ENCODE measurements at places on chromosomes 4 and X.

GRCh38 chr4:99687120-99687519 lies 29.5 kb upstream of the C4orf54 start:
- DNase-seq: no peak

- DNase-seq: no peak
Observed at GRCh38 chrX:9466736-9467135, 1.9 kb downstream of the TBL1X start.

- DNase-seq: no peak
Observed at GRCh38 chr4:6252051-6252450, 17.6 kb upstream of the WFS1 start.

- no peak for DNase-seq
Observed at GRCh38 chr4:138596896-138597295, 354.7 kb upstream of the SLC7A11 start.

DNA sequence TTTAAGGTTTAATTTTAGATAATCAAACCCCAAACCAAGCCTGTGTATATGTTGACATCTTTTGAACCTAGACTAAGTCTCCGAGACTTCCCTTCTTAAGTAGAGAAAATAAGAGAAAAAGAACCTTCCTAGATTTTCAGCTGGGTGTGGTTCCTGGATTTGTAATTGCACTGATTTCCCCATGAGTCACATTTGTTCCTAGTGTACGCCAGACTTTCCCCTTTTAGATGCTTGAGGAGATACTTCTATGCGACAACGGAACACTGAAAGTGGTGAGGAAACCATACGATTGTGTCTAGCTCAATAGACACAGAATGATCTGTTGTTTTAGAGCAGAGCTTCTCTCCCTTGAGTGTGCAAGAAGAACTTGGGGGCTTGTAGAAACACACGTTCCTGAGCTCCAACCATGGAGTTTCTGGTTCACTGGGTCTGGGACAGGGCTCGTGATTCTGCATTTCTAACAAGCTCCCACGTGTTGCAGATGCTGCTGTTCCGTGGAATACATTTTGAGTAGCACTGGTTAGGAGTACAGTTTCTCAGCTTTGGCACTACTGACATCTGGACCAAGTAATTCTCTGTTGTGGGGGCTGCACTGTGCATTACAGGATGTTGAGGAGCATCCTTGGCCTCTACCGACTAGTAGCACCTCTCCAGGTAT lies 87.1 kb downstream of the AMELX start:
- DNase-seq: no peak

DNA sequence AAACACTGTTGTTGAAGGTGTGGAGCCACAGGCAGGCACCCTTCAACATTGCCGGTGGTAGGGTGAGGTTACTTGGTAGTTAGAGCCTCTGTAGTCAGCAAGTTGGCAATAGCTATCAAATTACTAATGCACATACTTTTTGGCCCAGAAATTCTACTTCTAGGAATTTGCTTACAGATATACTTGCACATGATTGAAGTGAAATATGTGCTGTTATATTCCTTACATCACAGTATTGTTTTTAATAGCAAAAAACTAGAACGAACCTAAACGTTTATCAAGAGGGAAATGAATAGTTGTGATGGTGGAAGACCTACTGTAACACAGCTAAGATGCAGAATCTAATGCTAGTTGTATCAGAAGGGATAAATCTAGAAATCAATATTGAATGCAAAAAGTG lies 7.7 kb upstream of the PJA1 start:
- no peak for DNase-seq

DNA sequence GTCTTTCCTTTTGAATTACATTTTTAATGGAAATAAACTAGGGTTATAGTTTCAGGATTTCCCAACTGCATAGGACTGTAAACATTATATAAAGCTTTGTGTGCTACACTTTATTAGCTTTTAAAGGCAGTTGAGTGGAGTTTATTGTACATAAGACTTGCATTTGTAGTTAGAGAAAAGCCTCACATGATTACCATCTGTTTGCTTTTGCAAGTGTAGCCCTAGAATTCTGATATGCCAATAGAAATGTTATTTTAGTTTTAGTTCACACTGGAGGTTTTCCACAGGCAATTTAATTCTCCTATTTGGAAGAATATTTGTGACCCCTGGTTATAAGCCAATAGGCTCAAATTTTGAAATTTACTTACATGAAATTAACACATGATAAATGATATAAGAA lies 41.3 kb upstream of the ANK2 start:
- no peak for DNase-seq

GRCh38 chr4:2261110-2261852 lies 628 bp downstream of the MXD4 start:
- peak; percentile 78 for DNase-seq

GRCh38 chr4:34720571-34720970 lies 1523.7 kb downstream of the ARAP2 start:
- peak; percentile 34 for DNase-seq

DNA sequence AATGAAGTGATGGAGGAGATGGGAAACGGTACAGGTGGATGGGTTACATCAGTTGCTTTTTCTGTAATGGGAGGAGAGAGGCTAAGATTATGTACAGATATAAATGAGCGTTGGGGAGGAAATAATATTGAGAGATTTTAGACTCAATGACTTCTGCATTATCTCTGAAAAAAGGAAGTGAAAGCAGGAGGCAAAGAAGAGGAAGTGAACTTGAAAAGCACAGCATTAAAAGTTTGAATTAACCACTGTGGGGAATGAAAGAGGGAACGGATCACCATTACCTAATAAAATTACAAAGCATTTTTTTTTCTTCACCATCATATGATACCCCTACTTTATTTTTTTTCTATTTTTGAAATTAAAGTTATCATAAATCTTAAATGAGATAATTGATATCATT lies 1025.5 kb downstream of the RPA4 start:
- no peak for DNase-seq

DNA sequence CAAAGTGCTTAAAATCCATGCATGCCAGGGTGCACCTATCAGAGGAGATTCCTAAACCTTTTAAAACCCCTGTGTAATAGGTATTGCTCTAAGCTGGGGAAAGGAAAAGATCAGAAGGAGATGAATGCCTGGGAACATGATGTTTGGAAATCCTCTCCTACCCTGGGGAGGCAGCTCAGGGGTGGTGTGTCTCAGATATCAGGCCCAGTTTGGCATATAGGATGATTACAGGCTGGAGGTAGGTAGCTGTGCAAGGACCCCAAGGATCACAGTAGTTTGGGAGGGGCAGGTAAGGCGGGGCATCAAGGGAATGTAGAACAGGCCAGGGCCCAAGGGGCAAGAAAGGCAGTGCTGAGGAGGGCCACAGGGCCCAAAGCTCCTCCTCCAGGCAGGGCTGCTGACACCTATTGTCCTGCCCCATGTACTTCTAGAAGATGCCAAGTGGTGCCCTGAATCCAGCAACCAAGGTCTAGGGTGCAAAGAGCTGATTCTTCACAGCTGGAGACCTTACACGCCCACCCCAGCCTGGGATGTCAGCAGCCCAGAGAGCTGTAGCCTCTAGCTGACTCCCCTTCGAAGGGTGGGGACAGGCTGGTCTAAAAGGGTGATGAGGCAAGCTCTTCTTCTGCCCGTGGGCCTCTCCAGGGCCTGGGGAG lies 17.6 kb downstream of the SASH3 start:
- no peak for DNase-seq

DNA sequence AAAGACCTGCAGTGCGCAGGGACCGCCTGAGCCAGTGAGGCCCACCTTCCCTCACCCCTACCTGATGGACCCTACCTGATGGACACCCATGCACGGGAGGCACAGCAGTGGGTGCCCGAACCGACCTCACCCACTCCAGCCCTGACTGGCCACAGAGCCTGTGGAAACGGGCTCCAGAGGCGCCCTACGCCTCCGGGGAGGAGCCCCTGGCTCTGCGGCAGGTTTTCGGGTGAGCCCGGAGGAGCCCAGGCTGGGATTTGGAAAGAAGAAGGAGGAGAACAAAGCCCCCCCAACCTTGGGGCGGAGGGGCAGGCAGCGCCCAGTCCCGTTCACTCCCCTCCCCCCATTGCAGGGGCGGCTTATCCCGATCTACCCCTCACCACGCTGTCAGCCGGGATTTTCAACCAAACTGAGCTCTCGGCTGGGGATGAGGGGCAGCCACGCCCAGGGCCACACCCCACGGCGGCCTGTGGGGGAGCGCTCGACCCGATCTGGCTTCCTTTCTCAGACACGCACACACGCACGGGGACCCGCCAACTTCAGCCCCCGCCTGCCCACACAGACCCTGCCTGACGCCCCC lies 675 bp downstream of the L1CAM start:
- DNase-seq: no peak
